Activated CD8-positive, alpha-beta T cell treated with anti-CD3 and anti-CD28 coated beads, Interleukin-2, amount 10 ng/mL, durations not matched to agents 7 days and 5 days (primary cell): ENCODE measurements at places on chromosomes 12 and 14. TPM values are rescaled to one million over a fixed set of nuclear protein-coding genes. Genes with fewer than 3 reads are reported as not detected.

GRCh38 chr12:106227641-106228319 lies 20.0 kb downstream of the CKAP4 start:
- H3K27ac ChIP-seq, result peak overlapping the region; percentile 72
- H3K27me3 ChIP-seq, result peaks cover 4% of the 10 kb centered on the region
- H3K36me3 ChIP-seq, result no peaks in the 10 kb centered on the region
- peak; percentile 63 for DNase-seq
- H3K4me1 ChIP-seq, result peaks cover 14% of the 10 kb centered on the region
- no peak overlapping the region for H3K4me3 ChIP-seq

DNA sequence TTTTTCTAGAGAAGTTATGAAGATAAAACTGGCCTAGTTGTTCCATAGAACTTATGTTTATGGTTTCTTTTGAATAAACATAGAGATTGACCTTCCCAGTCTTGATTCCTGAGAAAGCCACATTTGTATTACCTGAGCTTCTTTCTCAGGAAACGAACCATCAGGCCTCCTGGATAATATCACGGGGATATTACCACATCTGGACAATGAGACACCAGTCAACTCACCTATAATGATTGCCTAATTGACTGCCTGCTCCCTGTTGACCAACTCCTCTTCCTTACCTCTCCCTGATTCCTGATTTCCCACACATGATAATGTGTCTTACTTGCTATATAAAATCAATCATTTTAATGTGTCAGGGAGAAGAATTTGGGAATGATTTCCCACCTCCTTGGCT lies 822.7 kb downstream of the LRFN5 start:
- H3K27ac ChIP-seq, result no peak overlapping the region
- H3K4me3 ChIP-seq, result no peak overlapping the region
- no peaks in the 10 kb centered on the region for H3K36me3 ChIP-seq
- no peaks in the 10 kb centered on the region for H3K27me3 ChIP-seq
- no peaks in the 10 kb centered on the region for H3K4me1 ChIP-seq

GRCh38 chr12:126668961-126669360 lies 1598.0 kb upstream of the TMEM132C start:
- H3K27me3 ChIP-seq, result no peaks in the 10 kb centered on the region
- H3K4me1 ChIP-seq, result no peaks in the 10 kb centered on the region

DNA sequence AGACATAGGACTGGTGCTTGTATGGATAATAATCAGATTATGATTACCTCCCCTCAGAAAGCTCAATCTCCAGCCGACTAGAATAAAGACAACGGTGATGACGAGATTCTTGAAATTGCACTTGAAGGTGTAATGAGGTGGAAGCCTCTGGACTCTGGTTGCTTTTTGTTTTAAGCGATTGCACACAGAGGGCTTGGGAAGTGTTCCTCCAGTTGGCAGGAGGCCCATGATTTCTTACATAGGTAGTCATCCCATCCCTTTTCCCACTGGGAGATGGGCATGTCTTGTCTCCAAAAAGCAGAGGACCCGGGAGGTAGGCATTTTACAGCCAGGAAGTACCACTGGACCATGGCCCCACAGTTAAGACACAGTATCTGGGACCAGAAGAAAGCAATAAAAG lies 165.7 kb upstream of the FKBP4 start:
- peaks cover 31% of the 10 kb centered on the region for H3K27me3 ChIP-seq
- no peaks in the 10 kb centered on the region for H3K4me1 ChIP-seq
- no peaks in the 10 kb centered on the region for H3K36me3 ChIP-seq
- H3K4me3 ChIP-seq, result no peak overlapping the region
- DNase-seq, result no peak

DNA sequence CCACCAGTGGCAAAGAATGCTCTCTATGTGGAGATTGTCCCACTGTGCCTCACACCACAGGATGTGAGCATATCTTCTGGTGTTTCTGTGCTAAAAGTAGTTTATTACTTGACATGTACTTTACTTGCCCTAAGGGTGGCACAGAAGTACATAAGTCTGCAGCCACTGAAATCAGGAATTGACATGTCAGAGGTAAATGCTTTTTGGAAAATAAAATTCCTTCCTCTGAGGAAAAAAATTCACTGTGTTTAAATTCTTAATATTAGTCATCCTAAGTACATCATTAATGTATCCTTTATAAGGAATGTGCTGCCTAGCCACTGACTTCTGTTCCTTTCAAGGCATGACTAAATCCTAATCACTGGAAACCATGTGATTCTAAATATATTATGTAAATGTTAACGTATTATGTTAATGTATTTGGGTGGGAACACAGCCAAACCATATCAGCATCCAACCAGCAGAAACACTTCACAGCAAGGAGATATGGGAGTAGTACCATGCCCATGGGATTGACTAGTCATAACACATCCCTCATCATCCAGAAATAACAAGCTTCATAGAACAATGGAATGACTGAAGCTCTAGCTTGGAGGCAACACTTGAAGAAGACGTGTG lies 239.7 kb upstream of the PPFIA2 start:
- H3K4me3 ChIP-seq, result no peak overlapping the region
- DNase-seq, result no peak
- H3K27me3 ChIP-seq, result no peaks in the 10 kb centered on the region
- H3K36me3 ChIP-seq, result no peaks in the 10 kb centered on the region
- no peak overlapping the region for H3K27ac ChIP-seq

DNA sequence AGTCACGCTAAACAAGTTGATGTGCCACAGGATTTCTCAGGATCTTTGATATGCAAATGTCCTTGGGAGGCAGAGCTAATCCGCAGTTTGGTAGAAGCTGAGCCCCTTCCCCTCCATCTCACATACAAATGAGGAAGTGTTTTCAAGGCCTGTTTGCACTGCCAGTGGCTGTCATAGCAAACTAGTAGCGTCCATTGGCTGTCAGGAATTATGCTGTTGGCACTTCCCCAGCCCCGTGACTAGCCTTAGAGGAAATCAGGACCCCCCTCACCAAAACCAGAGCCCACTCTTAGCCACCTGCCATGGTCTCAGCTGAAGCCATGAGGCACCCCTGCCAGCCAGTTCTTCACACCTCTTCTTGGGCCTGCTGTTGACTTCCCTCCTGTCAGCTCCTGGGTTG lies 253.9 kb downstream of the CACNA1C start:
- DNase-seq, result no peak
- no peaks in the 10 kb centered on the region for H3K36me3 ChIP-seq
- H3K4me3 ChIP-seq, result no peak overlapping the region
- H3K4me1 ChIP-seq, result peaks cover 4% of the 10 kb centered on the region

- H3K36me3 ChIP-seq, result no peaks in the 10 kb centered on the region
- no peak overlapping the region for H3K4me3 ChIP-seq
- H3K27ac ChIP-seq, result no peak overlapping the region
- H3K27me3 ChIP-seq, result peaks cover 73% of the 10 kb centered on the region
- H3K4me1 ChIP-seq, result peaks cover 27% of the 10 kb centered on the region
Observed at GRCh38 chr12:26120561-26121274, 4.1 kb downstream of the BHLHE41 start.

DNA sequence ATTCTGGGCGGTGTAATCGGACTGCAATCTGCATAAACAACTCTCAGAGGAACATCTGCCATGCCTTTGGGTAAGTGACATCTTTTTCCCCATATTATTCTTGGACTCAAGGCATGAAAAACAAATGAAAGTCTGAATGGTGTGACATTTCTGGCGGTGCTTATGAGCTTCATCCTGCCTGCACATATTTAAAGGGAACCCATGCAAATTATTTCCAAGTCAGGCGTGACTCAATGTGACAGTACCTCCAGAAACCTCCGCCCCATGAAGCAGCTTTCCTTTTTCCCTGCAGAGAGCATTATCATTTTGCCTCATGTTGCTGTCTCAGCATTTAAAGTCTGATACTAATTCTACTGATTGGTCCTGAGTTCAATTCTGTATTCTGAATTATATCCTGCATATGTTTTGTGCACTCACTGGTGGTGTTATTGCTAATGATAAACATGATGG lies 585.4 kb downstream of the SNAPC1 start:
- no peaks in the 10 kb centered on the region for H3K36me3 ChIP-seq
- H3K4me1 ChIP-seq, result no peaks in the 10 kb centered on the region
- H3K4me3 ChIP-seq, result no peak overlapping the region

GRCh38 chr12:104535369-104535768 lies 78.6 kb downstream of the CHST11 start:
- H3K36me3 ChIP-seq, result peaks cover 68% of the 10 kb centered on the region

NKX2-8 gene
- not detected for total RNA-seq

MYH6 gene
- not detected for total RNA-seq

DNA sequence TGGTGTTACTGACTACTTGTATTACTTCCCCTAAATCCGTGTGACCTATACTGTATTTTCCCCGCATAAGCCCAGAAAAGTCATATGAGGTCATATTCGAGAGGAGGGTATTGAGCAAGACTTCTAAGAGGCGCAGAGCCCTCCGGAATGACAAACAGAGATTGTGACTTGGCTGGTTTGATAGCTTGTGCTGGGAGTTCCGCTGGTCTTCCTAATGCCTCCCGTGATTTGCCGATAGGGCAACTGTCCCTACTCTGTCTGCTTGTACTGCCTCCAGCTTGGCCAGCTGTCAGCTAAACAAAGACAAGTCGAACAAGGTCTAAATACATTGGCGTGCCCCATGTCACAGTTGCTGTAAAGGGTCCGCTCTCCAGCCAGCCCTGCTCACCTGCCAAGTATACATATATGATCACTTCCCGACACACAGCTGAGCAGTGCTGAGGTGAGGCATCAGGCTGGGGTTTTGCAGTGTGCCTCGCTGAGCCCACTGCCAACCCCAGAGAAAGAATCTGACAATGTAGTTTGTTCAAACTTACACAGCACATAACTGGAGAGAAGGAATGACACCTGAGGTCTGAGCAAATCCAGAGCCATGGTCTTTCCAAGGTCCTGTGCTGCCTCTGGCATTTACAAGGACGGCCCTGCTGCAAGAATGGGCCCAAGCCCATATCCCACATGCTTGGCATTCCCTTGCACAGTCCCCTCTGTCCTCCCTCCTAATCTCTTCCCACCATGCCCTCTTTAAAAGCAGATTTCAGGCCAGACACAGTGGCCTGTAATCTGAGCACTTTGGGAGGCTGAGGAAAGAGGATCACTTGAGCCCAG lies 23.7 kb downstream of the LGMN start:
- H3K36me3 ChIP-seq, result no peaks in the 10 kb centered on the region
- DNase-seq, result no peak
- no peak overlapping the region for H3K27ac ChIP-seq
- H3K4me3 ChIP-seq, result no peak overlapping the region
- H3K27me3 ChIP-seq, result peaks cover 6% of the 10 kb centered on the region
- H3K4me1 ChIP-seq, result peaks cover 13% of the 10 kb centered on the region

- no peak for DNase-seq
- peaks cover 11% of the 10 kb centered on the region for H3K36me3 ChIP-seq
- peaks cover 2% of the 10 kb centered on the region for H3K4me1 ChIP-seq
- H3K27ac ChIP-seq, result no peak overlapping the region
- H3K4me3 ChIP-seq, result no peak overlapping the region
Observed at GRCh38 chr14:65604936-65605335, 192.4 kb downstream of the FUT8 start.

BCL2L14 gene
- total RNA-seq, result 5.7 TPM

SLC38A1 gene
- 162 TPM for total RNA-seq

PHETA1 gene
- total RNA-seq, result 1.7 TPM

GRCh38 chr12:8655421-8655820 lies 7.2 kb downstream of the MFAP5 start:
- no peaks in the 10 kb centered on the region for H3K36me3 ChIP-seq
- H3K27me3 ChIP-seq, result peaks cover 21% of the 10 kb centered on the region
- no peak overlapping the region for H3K27ac ChIP-seq
- no peak overlapping the region for H3K4me3 ChIP-seq

DNA sequence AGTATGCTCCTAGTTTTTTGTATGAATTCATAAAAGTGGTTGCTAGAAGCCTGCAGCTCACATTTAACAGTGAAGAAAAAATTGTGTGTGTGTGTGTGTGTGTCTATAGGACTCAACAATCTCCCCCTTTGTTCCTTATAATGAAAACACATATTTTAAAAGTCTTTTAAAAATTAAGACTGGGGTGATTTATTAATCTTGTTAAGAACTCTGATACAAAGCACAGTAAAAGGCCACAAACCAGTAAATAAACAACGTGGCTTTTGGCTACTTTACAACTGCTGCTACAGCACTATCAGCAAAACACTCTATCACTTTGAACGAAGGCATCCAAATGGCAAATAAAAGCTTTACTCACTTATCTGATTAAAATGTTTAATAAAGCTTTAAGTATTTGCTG lies 594 bp upstream of the VCPKMT start:
- H3K4me3 ChIP-seq, result peak overlapping the region; percentile 98
- H3K36me3 ChIP-seq, result peaks cover 36% of the 10 kb centered on the region
- no peaks in the 10 kb centered on the region for H3K27me3 ChIP-seq
- H3K4me1 ChIP-seq, result peaks cover 32% of the 10 kb centered on the region

WNT1 gene
- 0.81 TPM for total RNA-seq

- H3K27ac ChIP-seq, result no peak overlapping the region
- no peak overlapping the region for H3K4me3 ChIP-seq
- no peaks in the 10 kb centered on the region for H3K4me1 ChIP-seq
- peaks cover 3% of the 10 kb centered on the region for H3K27me3 ChIP-seq
- no peak for DNase-seq
Observed at GRCh38 chr12:103517161-103517560, 21.4 kb upstream of the C12orf42 start.

DNA sequence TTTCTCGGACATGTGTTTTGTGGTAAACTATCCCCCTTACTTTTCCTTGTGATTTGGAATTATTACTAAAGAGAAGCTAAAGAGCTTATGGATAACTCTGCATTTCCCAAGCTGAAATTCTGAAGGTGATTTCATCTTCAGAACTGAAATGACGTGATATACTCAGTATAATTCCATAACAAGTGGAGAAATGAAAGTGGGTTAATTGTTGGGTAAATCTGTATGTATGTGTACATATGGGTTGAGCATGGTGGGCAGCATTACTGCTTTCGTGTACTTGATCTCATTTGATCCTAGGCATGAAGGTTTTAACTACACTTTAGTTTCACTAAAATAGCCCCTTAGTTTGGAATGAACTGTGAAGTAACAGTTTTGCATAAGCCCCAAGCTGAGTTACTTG lies 4.1 kb downstream of the YY1 start:
- DNase-seq, result no peak
- H3K4me3 ChIP-seq, result peak overlapping the region; percentile 60
- H3K27ac ChIP-seq, result peak overlapping the region; percentile 57
- H3K36me3 ChIP-seq, result peaks cover 37% of the 10 kb centered on the region
- H3K27me3 ChIP-seq, result no peaks in the 10 kb centered on the region

GRCh38 chr12:89493670-89494302 lies 30.8 kb downstream of the GALNT4 start:
- no peak for DNase-seq
- peaks cover 17% of the 10 kb centered on the region for H3K4me1 ChIP-seq
- H3K27ac ChIP-seq, result no peak overlapping the region
- H3K4me3 ChIP-seq, result no peak overlapping the region

AVPR1A gene
- not detected for total RNA-seq

DNA sequence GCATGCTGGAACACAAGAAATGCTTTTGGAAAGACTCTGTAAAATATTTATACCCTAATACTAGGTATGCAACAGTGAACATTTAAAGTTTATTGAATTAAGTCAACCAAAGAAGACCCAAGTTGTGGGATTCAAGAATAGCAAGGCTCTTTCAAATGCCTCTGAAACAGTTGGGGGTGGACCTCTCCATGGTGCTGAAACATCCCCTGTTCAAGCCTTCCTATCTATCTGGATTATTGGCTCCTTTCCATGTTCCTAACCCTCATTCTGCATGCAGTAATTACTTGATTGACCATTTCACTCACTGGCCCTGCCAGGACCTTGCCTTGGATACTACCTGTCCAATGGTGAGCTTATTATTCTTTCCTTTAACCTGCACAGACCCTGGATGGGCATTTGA lies 349.7 kb downstream of the NRXN3 start:
- no peak overlapping the region for H3K27ac ChIP-seq
- H3K27me3 ChIP-seq, result no peaks in the 10 kb centered on the region
- H3K4me1 ChIP-seq, result no peaks in the 10 kb centered on the region
- H3K4me3 ChIP-seq, result no peak overlapping the region
- no peaks in the 10 kb centered on the region for H3K36me3 ChIP-seq
- DNase-seq, result peak; percentile 56

TMEM121 gene
- 8.6 TPM for total RNA-seq
